Keratinocyte (primary cell): ENCODE measurements at places on chromosomes 7 and 10. TPM values are rescaled to one million over a fixed set of nuclear protein-coding genes. Genes with fewer than 3 reads are reported as not detected.

GRCh38 chr10:72080042-72080975 is 8.0 kb downstream of the SPOCK2 start:
- no peak overlapping the region for H3K4me3 ChIP-seq
- H3K27ac ChIP-seq: no peak overlapping the region
- H3K27me3 ChIP-seq: peaks cover under 1% of the 10 kb centered on the region
- H3K4me1 ChIP-seq: peaks cover 5% of the 10 kb centered on the region
- DNase-seq: no peak

DNA sequence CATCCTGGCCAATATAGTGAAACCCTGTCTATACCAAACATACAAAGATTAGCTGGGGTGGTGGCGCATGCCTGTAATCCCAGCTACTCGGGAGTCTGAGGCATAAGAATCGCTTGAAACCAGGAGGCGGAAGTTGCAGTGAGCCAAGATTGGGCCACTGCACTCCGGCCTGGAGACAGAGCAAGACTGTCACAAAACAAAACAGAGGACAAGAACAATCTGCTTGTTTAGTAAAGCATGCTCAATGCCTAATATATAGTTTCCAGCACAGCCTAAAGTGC is 1.8 kb upstream of the SEC24C start:
- H3K4me3 ChIP-seq: no peak overlapping the region
- DNase-seq: no peak
- H3K27ac ChIP-seq: no peak overlapping the region
- peaks cover 6% of the 10 kb centered on the region for H3K36me3 ChIP-seq

Gene EPO
- 0.35 to 0.86 TPM (median 0.41 TPM) in 3 replicates for polyA plus RNA-seq

Gene C10orf105
- not detected in 3 replicates for polyA plus RNA-seq

GRCh38 chr10:81886939-81887338 is 11.9 kb downstream of the NRG3 start:
- H3K27ac ChIP-seq: no peak overlapping the region
- no peak overlapping the region for H3K4me3 ChIP-seq
- DNase-seq: no peak
- no peaks in the 10 kb centered on the region for H3K27me3 ChIP-seq
- H3K4me1 ChIP-seq: no peaks in the 10 kb centered on the region

DNA sequence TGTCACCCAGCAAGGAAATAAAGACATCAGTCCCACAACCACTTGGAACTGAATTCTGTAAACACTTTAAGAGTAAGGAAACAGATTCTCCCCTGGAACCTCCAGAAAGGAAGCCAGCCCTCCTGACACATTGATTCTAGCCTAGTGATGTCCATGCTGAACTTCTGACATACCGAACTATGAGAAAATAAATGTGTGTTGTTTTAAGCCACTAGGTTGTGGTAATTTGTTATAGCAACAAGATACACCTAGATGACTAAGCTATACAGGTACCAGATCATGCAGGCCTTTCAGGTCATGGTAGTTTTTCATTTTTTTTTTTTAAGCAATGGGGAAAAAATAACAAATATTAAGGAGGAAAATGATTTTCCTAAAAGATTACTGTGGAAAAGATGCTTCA is 37.6 kb upstream of the LRRTM3 start:
- DNase-seq: no peak
- H3K27me3 ChIP-seq: no peaks in the 10 kb centered on the region
- H3K4me3 ChIP-seq: no peak overlapping the region

- H3K27ac ChIP-seq: no peak overlapping the region
- H3K27me3 ChIP-seq: no peaks in the 10 kb centered on the region
- no peaks in the 10 kb centered on the region for H3K36me3 ChIP-seq
- no peak for DNase-seq
Observed at GRCh38 chr7:81833401-81833800, 63.6 kb upstream of the HGF start.

DNA sequence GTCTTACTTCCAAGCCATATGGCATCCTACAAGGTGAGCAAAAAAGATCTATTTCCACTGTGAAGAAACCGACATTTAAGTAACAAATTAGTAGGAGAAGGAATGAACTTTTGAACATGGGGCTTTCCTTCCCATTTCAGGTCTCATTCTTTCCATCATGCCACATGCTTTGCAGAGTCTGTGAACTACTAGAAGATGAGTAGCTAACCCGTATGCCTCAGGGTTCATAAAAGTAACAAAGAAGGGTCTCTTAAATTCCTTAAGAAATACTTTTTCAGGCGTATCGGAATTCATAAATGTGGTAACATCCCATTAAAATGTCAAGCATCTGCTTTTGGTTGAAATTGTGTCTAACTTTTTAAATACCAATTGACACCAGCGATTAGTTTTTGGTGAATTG is 81.3 kb upstream of the TNS3 start:
- H3K4me1 ChIP-seq: no peaks in the 10 kb centered on the region
- H3K4me3 ChIP-seq: no peak overlapping the region
- H3K27me3 ChIP-seq: no peaks in the 10 kb centered on the region
- no peaks in the 10 kb centered on the region for H3K36me3 ChIP-seq
- H3K27ac ChIP-seq: no peak overlapping the region

- H3K36me3 ChIP-seq: no peaks in the 10 kb centered on the region
- peaks cover 7% of the 10 kb centered on the region for H3K27me3 ChIP-seq
Observed at GRCh38 chr10:91103384-91104192, 116.9 kb upstream of the PCGF5 start.

Gene UCMA
- polyA plus RNA-seq: not detected in 3 replicates

DNA sequence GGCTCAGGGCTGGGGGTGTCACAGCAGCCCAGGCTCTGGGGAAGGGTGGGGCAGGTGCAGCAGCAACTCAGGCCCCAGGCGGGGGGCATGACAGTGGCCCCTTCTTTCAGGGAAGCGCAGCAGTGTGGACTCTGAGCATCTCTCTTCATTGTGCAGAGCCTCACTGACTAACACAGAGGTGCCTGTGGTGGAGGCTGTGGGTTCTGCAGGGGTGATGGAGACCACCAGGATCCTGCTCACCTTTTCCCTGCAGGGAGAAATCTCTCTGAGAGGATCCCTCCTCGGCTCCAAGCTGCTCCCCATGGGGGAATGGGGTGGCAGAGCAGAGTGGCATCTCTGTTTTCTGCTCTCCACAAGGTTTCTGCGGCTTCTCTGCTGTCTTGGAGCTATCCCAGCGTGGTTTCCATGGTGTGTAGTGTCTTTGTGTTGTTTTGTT is 37.8 kb upstream of the SHH start:
- DNase-seq: no peak
- no peaks in the 10 kb centered on the region for H3K27me3 ChIP-seq
- H3K4me1 ChIP-seq: no peaks in the 10 kb centered on the region
- H3K4me3 ChIP-seq: no peak overlapping the region

- H3K36me3 ChIP-seq: no peaks in the 10 kb centered on the region
- H3K4me1 ChIP-seq: peaks cover 2% of the 10 kb centered on the region
- no peak for DNase-seq
- H3K27ac ChIP-seq: no peak overlapping the region
- no peaks in the 10 kb centered on the region for H3K27me3 ChIP-seq
Observed at GRCh38 chr7:124779194-124779593, 13.6 kb upstream of the GPR37 start.
